ENCODE measurements at places on chromosomes 3 and 15.

DNA sequence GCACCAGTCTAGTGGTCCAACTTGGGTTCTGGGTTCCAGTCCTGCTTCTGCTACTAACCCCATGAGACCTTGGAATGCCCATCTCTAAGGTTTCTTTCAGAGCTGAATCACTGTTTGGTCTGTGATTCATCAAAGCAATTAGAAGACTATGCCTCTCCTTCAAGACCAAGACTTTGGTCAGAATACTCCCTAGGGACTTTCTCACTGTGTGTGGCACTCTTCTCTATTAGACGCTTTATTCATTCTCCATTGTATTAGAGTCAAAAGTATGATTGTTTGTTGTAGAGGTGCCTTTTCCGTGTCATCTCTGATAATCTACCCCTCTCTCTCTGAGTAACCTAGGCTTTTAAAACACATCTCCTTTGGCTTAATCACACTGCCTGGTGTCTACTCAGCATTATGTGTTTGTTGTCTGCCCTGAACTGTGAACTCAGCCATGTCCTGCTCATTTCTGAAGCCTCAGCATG lies 90.5 kb downstream of the LPP start:
- ATAC-seq: peak; percentile 39

- no peak for ATAC-seq
Observed at GRCh38 chr3:171986757-171987518, 52.4 kb upstream of the FNDC3B start.

DNA sequence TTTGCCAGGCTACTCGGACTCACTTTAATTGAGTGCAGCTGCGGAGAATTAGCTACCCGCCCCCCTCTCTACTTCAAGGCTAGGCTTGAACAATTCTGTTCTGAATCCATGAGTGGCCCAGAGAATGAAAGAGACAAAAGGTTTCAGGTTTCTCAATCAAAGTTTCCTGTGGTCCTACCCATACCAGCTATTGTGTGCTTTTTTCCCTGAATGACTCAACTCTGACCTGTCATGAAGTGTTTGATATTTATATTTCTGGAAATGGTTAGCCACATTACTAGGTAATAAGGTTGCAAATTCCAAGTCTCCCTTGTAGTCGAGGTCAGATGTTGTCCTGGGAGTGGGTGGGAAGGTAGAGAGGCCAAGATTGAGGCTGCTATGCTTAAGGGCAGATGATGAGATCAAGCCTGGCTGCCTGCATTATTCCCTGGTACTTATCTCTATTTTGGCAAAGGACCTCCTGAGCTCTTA lies 392.7 kb upstream of the TBL1XR1 start:
- ATAC-seq: peak; percentile 79

DNA sequence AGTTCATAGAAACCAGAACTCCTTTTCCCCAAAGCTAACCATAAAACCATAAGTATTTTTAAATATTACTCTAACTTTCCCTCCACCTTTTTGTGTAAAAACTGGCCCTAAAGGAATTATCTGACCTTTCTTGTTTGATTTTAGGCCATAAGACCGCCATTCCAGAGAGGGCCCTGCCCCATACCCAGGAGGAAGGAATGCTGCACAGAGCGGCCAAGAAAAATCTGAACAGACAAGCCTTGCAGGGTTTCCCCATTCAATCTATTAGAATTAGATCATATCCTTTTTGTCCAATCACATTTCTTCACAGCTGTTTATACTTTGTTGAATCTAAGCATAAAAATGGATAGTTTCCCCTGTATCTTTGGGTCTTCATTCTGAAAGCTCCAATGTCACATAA lies 97.1 kb downstream of the B3GALNT1 start:
- ATAC-seq: no peak

GRCh38 chr15:98083203-98083910 lies 122.9 kb downstream of the ARRDC4 start:
- peak; percentile 58 for ATAC-seq

GRCh38 chr3:43212914-43213611 lies 73.3 kb upstream of the SNRK start:
- no peak for ATAC-seq

DNA sequence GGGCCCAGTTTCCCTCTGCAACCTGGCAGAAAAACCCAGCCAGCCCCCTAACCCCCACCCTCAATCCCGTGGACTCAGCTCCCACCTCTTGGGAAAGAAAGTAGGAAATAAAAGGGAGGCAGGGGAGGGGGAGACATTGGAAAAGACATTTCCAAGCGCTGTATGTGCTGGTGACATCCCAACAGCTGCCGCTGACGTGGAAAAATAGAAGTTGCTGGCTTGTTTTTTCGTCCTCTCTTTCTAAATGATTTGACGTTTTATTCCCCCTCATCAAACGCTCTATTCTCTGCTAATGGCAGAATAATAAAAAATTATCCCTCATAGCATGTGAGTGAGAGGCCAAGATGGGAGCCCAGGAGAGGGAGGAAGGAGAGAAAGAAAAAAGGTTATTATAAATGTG lies 76.1 kb downstream of the LINGO1 start:
- no peak for ATAC-seq

All from motor neuron (in vitro differentiated cells).